ENCODE measurements at places on chromosomes 3 and 15.
A peak's percentile ranks its signal among the peaks of the same experiment; 100 is the strongest.

DNA sequence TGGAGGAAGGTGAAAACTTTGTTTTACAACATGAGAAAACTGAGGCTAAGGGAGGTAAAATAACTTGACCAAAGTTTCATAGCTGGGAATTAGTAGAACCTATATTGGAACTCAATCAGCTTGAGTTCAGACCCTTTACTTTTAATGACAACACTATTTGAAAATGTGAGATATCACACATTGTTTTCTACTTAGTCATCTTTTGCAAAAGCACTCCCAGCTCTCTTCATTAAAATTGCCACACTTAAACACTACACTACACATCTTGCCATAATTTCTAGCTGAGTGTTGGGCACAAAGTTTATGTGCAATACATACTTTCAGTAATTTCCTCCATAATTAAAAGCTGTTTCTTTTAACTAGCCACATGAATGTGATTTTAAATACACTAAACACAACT, 230.4 kb upstream of the DCBLD2 start:
- DNase-seq = no peak

GRCh38 chr3:49333916-49334633, 5.8 kb downstream of the USP4 start:
- no peak for DNase-seq

DNA sequence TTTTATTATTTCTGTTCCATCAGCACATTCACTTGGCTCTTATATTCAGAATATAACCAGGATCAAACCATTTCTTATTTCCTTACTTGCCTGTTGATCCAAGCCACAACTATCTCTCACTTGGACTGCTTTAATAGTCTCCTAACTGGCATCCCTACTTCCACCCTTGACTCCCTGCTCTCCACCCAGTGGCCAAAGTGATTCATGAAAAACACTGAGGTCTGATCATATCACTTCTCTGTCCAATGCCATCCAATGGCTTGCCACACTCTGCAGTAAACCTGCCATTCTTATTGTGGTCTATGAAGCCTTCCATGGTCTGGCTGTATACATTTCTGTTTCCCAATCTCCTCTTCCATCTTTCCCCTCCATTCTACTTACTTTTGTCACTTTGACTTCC, 576.1 kb downstream of the PDCD6IP start:
- DNase-seq = no peak

- DNase-seq = no peak
Observed at GRCh38 chr3:66153481-66154443, 67.0 kb upstream of the SLC25A26 start.

DNA sequence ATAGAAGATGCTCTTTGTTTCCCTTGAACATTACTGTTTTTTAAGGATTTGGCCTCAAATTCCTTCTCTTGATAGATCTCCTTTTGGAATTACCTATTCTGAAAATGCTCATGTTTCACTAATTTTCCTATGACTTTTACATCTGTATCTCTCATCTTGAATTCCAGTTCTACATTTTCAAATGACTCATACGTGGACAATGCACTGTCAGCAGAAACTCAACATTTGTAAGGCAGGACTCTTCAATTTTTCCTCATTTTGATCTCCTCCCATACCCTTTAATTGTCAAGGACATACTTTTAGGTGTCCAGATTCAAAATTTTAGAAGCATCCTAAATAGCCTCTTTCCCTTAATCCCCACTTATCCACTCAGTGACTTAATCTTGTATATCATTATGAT, 341.0 kb upstream of the RASGRP1 start:
- no peak for DNase-seq

DNA sequence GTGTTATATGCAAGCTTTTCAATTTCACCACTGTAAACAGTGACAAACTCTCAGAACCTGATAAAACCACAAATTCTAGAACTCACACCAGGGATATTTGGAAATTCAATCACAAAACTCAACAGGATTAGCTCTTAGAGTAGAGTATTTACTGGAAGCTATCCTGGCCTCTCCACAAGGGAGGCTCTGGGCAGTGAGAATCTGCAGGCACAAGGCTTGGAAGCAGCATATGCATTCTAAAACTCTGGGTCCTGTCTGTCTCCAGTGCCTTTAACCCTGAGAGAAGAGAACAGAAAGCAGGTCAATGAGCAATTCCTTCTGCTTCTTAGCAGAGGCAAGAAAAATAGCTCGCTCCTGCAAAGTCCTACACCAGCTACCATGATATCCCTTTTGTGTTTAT, 23.4 kb downstream of the PLSCR4 start:
- no peak for DNase-seq

- DNase-seq = no peak
Observed at GRCh38 chr3:72475258-72476138, 372.7 kb downstream of the SHQ1 start.

GRCh38 chr3:85495602-85496001, 536.8 kb downstream of the CADM2 start:
- DNase-seq = no peak

DNA sequence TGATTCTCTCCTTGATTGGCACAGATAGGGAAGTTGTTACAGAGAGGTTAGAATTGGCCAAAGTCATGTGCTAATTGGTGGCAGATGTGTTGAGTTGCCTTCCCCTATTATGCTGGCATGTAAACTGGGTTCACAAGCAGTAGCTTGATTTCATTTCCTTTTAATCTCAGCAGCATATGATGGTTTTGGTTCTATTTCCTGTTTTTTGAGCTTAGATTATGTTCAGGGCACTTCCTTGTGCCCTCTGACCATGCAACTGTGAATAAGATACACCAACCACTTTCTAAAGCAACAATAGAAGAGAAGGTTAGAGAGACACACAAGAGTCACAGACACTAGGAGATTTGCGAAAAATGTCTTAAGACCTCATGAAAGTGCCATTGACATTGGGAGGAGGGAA, 16.5 kb downstream of the HPS3 start:
- no peak for DNase-seq

DNA sequence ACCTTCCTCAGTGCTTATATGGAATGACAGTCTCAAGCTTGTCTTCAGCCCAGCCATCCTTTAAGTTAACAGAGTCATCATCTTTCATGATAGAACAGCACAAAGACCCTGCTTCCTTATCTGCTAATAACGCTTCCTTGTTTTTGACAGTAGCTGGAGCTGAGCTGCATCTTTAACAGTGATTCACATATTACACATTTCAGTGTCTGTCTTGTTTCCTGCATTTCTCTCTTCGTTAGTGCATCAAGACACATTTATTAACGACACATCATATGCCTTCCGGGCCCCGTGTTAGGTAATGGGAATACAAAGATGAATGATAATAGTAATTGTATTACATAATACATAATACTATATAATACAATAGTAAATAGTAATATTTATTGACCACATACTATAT, 30.2 kb upstream of the GREM1 start:
- DNase-seq = no peak

- DNase-seq = peak; percentile 47
Observed at GRCh38 chr3:13281507-13282357, 138.4 kb downstream of the NUP210 start.

GRCh38 chr3:30358871-30359270, 247.5 kb upstream of the TGFBR2 start:
- DNase-seq = no peak

- no peak for DNase-seq
Observed at GRCh38 chr15:45884755-45885445, 250.1 kb downstream of the SQOR start.

DNA sequence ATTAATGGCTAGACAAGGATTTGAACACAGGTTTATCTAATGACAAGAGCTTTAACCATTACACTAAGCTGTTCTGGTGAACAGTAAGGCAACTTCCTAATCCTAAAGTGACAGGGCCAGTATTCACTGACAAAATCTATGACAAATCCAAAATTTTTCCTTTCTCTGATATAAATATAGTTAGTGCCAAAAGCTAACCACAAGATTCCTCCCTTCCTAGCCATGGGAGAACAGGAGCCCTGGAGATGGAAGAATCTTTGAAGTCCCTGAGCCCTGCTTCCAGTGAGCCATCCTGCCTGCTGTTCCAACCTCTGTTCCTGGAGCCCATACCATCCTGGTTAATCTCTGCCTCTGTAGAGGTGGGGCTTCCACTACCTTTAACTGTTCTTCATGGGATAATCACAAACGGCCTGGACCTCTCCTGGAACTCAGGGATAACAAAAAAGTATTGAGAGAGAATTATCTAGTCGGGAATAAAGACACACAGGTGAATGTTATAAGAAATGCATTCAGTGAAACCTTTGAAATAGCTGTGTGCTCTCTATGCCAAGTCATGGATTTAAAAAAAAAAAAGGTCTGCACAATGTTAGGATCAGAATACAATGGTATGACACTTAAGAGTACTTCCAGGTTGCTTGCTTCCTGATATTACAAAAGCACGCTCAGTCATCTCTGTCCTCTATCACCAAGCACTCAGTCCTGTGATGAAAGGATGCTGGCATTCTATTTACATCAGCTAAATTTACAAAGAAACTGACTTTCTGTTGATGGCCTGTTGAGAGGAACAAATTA, 235.8 kb downstream of the SUCLG2 start:
- no peak for DNase-seq

DNA sequence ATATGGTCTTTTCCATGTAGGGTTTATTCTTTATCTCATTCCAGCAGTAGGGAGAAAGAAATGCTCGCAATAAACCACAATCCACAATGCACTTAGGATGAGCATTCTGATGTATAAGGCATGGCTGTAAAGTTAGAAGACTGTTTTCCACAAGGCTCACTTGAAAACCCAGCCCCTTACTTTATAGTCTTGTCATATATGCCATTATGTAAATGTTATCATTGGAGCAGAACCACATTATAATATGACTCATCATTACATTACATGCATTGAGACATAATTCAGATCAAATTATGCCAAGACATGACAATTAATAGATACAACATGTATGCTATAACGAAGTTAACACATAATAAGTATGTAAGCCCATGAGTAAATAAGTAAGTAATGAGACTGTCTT, 348.1 kb downstream of the LSAMP start:
- no peak for DNase-seq

DNA sequence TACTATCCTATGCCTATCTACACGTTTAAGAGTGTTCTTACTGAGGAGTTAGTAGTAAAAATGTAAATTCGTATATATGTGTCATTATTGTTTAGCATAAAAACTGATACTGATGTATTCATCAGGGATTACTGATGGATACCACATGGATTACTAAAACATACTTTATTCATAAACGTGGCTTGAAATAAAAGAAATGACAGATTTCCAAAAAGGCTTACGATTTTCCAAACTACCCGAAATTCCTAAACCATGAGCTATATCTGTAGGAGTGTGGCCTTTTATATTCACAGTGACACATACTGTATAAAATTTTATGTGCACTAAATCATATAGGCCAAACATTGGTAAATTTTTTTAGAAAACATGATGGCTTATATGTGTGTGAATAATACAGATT, 6.9 kb downstream of the TSC22D2 start:
- no peak for DNase-seq

DNA sequence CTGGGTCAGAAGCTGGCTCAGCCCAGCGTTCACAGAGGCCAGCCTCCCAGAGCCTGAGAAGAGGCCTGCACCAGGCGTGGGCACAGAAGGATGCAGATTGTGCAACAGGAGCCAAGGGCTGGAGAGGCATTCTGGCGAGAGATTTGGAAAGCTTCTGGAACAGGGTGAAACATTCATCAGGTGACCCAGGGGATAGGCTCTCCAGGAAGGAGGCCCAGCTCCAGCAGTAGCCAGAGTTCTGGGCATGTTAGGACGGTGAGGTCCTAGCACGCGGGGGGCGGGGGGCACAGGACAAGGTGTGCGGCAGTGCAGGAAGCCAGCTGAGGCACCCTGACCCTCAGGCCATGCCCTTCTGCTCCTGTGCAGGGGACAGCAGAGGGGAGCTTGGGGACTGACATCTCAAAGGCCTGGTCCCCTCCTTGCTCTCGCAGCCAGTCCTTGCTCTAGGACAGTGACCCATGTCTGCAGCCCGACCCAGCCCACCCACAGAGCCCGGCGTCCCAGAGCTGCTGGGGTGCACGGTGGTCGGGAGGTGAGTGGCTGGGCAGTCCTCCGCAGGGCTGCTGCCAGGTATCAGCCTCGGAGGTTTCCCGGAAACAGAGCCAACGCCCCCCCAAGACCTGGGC, 111.7 kb upstream of the KLF13 start:
- no peak for DNase-seq

DNA sequence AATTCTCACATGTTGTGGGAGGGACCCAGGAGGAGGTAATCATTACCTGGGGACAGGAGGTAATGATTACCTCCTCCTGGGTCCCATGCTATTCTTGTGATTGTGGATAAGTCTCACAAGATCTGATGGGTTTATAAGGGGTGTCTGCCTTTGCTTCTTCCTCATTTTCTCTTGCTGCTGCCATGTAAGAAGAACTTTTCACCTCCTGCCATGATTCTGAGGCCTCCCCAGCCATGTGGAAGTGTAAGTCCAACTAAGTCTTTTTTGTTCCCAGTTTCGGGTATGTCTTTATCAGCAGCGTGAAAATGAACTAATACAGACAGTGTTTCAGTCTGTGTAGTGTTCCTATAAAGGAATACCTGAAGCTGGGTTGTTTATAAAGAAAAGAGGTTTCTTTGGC, 13.1 kb upstream of the KCTD6 start:
- no peak for DNase-seq

GRCh38 chr15:94234300-94234699, 2.9 kb downstream of the MCTP2 start:
- DNase-seq = no peak

DNA sequence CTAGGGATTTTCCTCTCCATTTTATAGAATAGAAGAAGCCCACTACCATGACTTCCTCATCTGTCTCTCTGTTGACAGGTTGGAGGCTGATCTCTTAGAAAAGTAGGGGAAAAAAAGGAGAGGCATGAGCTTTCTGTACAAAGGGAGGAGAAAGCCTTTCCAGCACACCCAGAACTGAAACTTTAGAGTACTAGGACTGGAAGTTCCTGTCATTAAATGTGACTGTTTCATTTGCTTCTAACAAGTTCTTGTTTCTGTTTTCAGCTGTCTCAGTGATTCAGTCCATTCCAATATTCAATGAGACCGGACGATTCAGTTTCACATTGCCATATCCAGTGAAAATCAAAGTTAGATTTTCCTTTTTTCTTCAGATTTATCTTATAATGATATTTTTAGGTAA, 39.0 kb downstream of the INTS14 start:
- DNase-seq = no peak

GRCh38 chr15:59317211-59317610, 55.5 kb downstream of the MYO1E start:
- DNase-seq = no peak
